ENCODE measurements at places on chromosomes 1 and 21. TPM values are rescaled to one million over a fixed set of nuclear protein-coding genes. Genes with fewer than 3 reads are reported as not detected.

RBBP4 gene
- 114 TPM for total RNA-seq

CLDN17 gene
- total RNA-seq = not detected

NGF gene
- total RNA-seq = 7.4 TPM

CYP4Z1 gene
- total RNA-seq = 0.65 TPM

KRTAP11-1 gene
- not detected for total RNA-seq

EXO1 gene
- total RNA-seq = 0.83 TPM

ADGRL4 gene
- 15.8 TPM for total RNA-seq

SHE gene
- total RNA-seq = 20.0 TPM

IRF6 gene
- 30.1 TPM for total RNA-seq

DNA sequence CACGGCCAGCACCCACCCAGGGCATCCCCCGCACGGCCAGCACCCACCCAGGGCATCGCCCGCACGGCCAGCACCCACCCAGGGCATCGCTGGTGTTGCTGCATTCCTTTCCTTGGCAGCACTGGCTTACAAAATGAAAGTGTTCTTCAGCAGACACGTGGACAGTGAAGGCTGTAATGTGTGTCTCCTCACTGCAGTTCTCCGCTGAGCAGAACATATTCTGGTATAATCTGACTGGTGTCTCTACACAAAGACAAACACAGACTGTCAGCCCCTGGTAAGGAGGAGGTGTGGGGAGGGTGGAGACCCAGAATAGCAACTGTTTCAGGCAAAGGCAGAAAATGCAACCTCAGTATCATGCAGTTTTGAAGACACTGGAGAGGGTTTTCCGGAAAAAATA lies 7.3 kb downstream of the LYPD8 start:
- no peak for DNase-seq

GRCh38 chr1:7284839-7285435 lies 486.2 kb upstream of the VAMP3 start:
- no peak for DNase-seq

- no peak for DNase-seq
Observed at GRCh38 chr1:60988891-60989290, 93.5 kb upstream of the NFIA start.

GRCh38 chr21:41900401-41900800 lies 21.3 kb upstream of the PRDM15 start:
- DNase-seq = no peak

DNA sequence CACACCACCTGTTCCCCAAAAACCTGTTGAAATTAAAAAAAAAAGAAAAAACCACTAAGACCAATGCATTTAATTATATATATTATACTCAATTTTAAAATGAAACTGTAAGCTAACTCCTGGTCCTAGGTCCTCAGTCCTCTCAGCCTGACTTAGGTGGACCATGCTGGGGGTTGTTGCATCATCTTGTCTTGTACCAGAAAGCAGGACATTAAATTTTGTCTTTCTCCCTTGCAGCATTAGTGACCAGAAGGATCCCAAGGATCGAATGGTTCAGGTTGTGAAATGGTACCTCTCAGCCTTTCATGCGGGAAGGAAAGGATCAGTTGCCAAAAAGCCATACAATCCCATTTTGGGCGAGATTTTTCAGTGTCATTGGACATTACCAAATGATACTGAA lies 97.6 kb downstream of the NRDC start:
- DNase-seq = no peak

- no peak for DNase-seq
Observed at GRCh38 chr1:29912425-29912824, 676.1 kb downstream of the PTPRU start.

DNA sequence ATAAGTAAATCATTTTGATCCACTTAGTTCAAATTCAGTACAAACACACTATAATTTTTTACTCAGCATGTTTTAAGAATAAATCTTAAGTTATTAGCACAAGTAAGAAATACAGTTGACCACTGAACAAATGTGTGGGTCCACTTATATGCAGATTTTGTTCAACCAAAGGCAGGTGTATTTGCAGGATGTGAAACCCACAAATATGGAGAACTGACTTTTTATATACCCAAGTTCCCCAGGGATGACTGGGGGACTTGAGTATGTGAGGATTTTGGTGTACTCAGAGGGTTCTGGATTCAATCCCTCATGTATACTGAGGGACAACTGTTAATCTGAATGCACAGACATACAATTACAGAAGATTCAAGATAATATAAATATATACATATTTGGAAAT lies 25.7 kb upstream of the ERICH3 start:
- DNase-seq = no peak

DNA sequence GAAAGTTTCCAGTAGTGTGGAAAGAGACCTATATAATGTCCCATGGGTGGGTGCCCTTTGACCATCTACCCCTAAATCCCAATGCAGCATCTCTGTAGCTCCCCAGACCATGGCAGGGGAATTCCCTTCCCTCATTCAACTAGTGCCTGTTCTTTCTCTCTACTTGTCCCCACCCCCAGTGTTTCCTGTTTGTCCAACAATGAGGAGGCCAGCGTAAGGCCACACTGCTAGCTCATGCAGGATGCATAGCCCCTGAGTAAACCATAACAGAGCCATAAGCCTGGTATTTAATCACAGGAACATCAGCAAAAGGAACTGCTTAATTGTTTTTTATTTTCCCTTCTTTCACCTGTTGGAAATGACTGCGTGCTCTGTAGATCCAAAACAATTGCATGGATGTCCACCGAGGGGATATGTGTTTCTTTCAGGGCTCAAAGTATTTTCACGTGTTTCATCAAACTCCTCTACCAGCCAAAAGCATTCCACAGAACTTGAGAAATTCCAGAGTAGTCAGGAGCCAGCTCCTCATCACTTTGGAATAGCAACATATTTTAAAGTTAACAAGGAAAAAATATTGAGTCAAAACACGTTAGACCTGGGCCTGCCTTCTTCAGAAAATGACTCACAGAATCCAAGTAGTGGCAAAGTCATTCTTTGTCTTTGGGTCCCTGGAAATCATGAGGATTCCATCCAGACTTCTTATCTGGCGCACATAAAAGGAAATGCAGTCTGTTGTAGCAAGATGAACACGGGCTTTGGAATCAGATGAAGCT lies 162.5 kb upstream of the SGIP1 start:
- DNase-seq = peak; percentile 54

DNA sequence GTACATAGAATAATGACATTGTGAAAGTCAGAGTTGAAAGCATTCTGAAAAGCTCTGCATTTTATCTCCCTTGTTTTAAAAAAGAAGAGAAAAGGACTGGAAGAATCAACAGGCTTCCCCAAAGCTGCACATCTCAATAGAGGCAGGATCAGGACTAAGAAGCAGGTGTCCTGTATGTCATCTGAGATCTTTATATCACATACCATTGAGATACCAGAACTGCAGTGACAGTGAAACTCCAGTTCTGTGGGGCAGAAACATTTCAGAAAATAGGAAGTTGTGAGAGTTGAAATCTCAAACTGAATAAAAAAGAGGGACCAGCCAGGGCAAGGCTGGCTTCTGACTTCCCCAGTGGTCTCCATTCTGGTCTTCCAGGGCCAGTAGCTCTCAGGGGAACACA lies 33.0 kb upstream of the SH2D1B start:
- no peak for DNase-seq

DNA sequence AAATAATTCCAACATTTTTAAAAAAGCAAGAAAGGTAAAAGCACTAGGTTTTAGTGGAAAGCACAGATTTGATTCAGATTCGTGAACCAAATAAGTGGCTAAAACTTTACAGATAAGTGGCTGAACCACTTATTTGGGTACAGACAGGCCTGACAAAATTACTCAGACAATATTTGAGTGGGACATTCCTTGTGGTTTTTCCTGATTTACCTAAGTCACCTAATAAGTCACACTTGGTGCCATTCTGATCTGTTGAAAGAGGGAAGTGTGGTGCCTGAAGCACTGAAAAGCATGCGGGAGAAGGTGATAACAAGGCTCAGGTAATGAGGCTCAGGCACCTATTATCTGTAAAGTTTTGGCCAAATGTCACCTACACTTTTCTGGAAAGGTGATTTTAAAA lies 81.6 kb upstream of the CD55 start:
- no peak for DNase-seq

- DNase-seq = no peak
Observed at GRCh38 chr1:193504920-193505319, 318.5 kb upstream of the B3GALT2 start.

DNA sequence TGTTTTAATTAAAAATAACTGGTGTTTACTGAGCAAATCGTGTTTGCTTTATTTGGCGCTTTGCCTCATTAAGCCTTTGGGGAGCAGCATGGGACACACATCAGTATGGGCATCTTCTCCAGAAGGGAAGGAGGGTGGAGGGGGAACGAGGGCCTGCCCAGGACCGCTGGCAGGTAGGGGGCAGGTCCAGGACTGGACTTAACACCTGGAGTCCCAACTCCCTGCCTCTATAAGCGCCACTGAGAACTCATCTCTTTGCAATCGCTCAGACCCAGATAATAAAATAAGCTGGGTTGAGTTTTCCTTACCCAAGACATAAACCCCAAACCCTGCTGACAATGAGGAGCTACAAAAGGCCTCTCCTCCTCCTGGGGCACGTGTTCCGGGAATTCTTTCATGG lies 15.1 kb downstream of the ABCG1 start:
- DNase-seq = no peak

GRCh38 chr1:240414237-240414636 lies 197.7 kb downstream of the GREM2 start:
- no peak for DNase-seq

GRCh38 chr1:156838972-156839371 lies 19.9 kb downstream of the INSRR start:
- no peak for DNase-seq

DNA sequence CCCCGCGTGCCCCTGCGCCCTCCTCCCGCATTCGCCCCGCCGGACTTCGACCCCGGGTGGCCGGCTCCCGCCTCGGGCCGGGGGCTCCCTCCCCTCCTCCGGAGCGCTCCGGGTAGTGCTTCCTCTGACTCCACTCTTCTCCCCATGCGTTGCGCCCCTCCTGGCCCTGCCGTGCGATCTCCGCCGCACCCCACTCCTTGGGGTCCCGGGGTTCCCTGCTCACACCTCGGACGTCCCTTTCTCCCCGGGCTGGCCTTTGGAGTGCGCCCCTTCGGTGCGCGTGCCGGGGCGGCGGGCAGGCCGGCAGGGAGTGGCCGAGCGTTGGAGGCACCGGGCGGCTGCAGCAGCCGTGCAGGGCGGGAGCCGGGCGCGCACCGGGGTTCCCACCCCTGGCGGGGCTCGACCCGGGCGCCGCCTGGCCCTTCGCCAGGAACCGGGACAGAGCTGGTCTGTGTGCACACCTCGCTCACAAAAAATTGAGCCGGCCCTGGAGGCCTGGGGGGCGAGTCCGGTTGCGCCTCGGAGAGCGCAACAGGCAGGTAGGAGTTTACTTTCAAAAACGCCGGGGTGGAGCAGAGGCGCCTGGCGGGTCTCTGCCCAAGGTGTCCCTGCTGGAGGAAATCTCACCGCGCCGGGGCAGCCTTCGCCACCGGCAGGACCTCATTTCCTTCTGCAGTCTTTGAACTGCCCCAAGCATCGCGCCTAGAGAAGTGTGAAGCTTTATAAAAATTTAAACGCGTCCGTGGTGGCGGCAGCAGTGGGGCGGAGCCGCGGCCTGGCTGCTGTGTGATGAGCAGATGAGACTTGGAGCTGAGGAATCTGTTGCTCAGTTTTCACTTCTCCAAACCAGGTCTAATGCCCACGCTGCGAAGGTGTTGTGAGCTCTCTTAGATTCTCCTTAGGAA lies 650 bp downstream of the VANGL1 start:
- DNase-seq = peak; percentile 75

- no peak for DNase-seq
Observed at GRCh38 chr1:193479187-193479586, 292.8 kb upstream of the B3GALT2 start.

- DNase-seq = no peak
Observed at GRCh38 chr1:110667776-110668175, 7.0 kb downstream of the KCNA3 start.

DNA sequence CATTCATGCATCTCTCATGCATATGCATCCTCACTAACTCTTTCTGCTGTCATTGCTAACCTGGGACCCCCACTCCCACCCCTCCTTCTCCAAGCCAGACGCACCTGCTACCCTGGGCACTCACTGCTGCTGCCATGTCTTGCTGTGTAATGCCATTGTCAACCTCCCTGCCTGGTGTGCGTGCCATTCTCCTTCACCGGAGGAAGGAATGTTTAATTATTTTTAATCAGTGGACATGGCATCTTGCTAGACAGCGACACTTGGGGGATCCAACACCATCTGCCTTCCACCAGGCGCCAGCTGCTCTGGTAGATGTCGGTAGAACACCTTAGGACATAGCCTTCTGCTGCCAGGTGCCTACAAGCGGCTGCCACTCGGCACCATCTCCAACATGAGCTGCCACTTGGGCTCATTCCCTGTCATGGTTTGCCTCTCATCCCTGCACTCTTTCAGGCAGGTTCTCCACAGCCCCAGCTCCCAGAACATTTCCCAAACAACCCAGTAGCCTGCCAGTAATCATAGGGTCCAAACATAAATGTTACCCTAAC lies 306.9 kb downstream of the TTLL7 start:
- DNase-seq = peak; percentile 47

GRCh38 chr1:24390924-24391782 lies 22.4 kb downstream of the STPG1 start:
- DNase-seq = peak; percentile 89

- no peak for DNase-seq
Observed at GRCh38 chr1:82466416-82466815, 665.7 kb downstream of the ADGRL2 start.

DNA sequence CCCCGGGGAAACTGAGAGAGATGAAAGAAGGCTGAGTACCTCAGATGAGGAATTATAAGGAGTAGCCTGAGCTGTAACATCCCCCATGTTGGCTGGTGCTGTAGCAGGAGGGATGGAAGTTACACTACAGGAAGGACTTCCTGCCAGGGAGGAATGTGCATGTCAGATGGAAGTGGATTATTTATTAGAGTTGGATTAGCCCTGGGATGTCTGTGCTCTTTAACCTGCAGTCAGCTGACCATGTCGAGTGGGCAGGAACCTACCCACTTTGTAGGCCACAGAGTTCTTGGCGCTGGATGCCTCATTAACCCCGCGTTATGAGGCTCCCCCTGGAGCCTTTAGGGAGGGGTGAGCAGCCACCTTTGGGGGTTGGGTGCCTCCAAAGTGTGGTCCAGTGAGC lies 757 bp upstream of the SEMA4A start:
- DNase-seq = no peak

DNA sequence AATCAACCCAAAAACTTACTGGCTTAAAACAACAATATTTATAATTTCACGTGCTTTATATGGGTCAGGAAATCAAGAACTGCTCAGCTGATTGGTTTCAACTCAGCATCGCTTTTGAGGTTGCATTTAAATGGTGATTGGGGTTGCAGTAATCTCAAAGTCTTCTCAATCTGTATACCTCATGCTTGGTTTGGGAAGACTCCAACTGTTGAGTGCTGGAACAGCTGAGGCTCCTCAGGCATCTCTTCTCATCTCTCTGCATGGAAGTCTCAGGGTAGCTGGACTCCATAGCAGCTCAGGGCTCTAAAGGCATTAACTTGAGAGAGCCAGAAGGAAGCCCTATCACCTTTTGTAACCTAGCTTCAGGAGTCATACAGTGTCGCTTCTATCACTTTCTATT lies 35.1 kb downstream of the AK5 start:
- no peak for DNase-seq

Measured in right cardiac atrium (tissue), 5 donors.